ENCODE measurements at places on chromosomes 12 and 14. TPM values are rescaled to one million over a fixed set of nuclear protein-coding genes. Genes with fewer than 3 reads are reported as not detected.

DNA sequence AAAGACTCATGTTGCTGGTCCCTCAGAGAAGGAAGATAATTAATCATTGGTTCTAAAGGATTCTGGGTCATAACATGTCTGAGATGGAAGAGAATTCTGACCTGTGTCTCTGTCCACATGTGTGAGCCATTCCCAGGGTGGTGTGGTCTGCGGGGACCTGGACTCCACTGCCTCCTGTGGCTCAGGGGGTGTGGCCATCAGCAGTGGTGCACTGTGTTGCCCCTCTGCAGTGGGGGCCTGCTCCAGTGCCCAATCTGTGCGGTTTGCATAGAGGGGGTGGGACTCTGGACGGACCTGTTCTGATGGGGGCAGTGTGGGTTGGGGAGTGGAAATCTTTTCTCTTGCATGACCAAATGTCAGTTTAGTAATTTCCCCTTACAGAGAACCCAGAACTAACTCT is 13.5 kb downstream of the KRT85 start:
- DNase-seq: no peak
- H3K27ac ChIP-seq: no peak overlapping the region
- no peak overlapping the region for H3K4me3 ChIP-seq
- peaks cover 3% of the 10 kb centered on the region for H3K4me1 ChIP-seq
- H3K36me3 ChIP-seq: no peaks in the 10 kb centered on the region

GRCh38 chr14:95257521-95257920 is 62.2 kb downstream of the CLMN start:
- no peak overlapping the region for H3K4me3 ChIP-seq
- no peaks in the 10 kb centered on the region for H3K36me3 ChIP-seq
- DNase-seq: no peak
- peaks cover 17% of the 10 kb centered on the region for H3K4me1 ChIP-seq

GRCh38 chr12:46661110-46661845 is 164.5 kb downstream of the SLC38A4 start:
- DNase-seq: peak; percentile 10
- no peak overlapping the region for H3K4me3 ChIP-seq

- H3K36me3 ChIP-seq: no peaks in the 10 kb centered on the region
- H3K4me1 ChIP-seq: no peaks in the 10 kb centered on the region
- H3K27me3 ChIP-seq: no peaks in the 10 kb centered on the region
- DNase-seq: no peak
- H3K4me3 ChIP-seq: no peak overlapping the region
Measured at GRCh38 chr12:65372574-65372973, 94.1 kb downstream of the MSRB3 start.

GRCh38 chr14:50357753-50358395 is 38.8 kb downstream of the CDKL1 start:
- peaks cover 10% of the 10 kb centered on the region for H3K4me1 ChIP-seq
- H3K27ac ChIP-seq: no peak overlapping the region
- H3K36me3 ChIP-seq: peaks cover 5% of the 10 kb centered on the region
- H3K27me3 ChIP-seq: peaks cover 2% of the 10 kb centered on the region

DNA sequence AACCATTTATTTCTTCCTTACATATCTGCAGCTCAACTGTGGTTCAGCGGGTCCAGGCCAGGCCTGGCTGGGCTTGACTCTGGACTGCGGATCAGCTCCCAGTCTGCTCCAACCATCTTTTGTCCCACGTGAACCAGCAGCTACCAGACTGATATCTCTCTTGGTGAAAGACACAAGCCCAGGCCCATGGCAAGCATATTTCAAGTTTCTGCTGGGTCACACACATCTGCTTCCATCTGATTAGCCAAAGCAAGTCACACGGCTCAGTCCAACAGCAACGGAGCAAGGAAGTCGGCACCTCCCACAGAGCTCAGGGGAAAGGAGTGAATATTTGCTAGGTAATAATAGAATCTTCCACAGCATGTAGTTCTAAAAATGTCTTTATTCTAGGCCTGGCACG is 24.7 kb upstream of the MARK3 start:
- peaks cover 6% of the 10 kb centered on the region for H3K36me3 ChIP-seq
- no peak overlapping the region for H3K27ac ChIP-seq
- peaks cover under 1% of the 10 kb centered on the region for H3K27me3 ChIP-seq
- no peak overlapping the region for H3K4me3 ChIP-seq

DNA sequence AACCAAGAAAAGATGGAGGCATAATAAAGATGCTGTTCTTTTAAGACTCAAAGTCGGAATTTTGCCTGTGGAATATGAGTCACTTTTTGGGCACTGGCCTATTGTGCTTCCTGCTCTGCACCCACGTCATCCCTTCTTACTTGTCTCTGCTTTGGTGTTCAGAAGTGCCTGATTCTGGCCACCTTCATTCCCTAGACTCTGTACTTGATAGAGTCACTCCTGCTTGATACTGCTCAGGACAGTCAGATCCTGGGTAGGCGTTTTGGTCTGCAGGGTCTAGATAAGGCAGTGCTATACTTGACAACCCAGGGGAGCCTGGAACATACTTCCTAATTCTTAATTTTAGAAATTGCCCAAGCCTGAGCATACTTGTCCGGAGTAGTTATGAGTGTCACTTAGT is 1.9 kb downstream of the LRRK2 start:
- no peak overlapping the region for H3K4me3 ChIP-seq
- H3K27me3 ChIP-seq: peaks cover 5% of the 10 kb centered on the region
- DNase-seq: no peak
- no peaks in the 10 kb centered on the region for H3K36me3 ChIP-seq

DNA sequence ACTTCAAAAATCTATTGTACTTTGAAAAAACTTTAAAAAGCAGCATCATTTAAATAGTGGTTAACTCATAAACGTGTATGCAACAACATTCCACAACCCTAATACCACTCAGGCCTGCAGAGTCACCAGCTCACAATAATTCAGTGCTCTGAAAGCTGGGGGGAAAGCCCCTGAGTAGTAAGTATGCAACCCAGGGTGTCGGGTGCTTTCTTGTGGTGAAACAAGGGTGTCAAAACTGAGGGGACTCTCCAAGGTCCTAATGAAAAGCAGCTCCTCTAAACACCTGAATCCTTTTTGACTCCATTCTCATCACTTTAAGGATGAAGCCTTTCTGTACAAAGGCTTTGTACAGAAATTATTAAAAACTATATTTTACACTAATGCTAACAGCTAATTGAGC is 33.7 kb downstream of the FGFR1OP2 start:
- peaks cover 5% of the 10 kb centered on the region for H3K4me1 ChIP-seq
- no peaks in the 10 kb centered on the region for H3K27me3 ChIP-seq
- H3K4me3 ChIP-seq: no peak overlapping the region
- no peak overlapping the region for H3K27ac ChIP-seq
- no peak for DNase-seq
- H3K36me3 ChIP-seq: peaks cover 12% of the 10 kb centered on the region

GRCh38 chr12:130164936-130165335 is 2.7 kb downstream of the FZD10 start:
- H3K36me3 ChIP-seq: peaks cover 6% of the 10 kb centered on the region
- DNase-seq: no peak
- no peak overlapping the region for H3K4me3 ChIP-seq
- no peaks in the 10 kb centered on the region for H3K4me1 ChIP-seq
- peaks cover 16% of the 10 kb centered on the region for H3K27me3 ChIP-seq
- H3K27ac ChIP-seq: no peak overlapping the region

GRCh38 chr14:95585953-95586620 is 51.2 kb downstream of the GLRX5 start:
- peaks cover 1% of the 10 kb centered on the region for H3K27me3 ChIP-seq
- peaks cover 4% of the 10 kb centered on the region for H3K36me3 ChIP-seq
- no peak for DNase-seq
- H3K27ac ChIP-seq: no peak overlapping the region
- H3K4me1 ChIP-seq: no peaks in the 10 kb centered on the region
- no peak overlapping the region for H3K4me3 ChIP-seq

DNA sequence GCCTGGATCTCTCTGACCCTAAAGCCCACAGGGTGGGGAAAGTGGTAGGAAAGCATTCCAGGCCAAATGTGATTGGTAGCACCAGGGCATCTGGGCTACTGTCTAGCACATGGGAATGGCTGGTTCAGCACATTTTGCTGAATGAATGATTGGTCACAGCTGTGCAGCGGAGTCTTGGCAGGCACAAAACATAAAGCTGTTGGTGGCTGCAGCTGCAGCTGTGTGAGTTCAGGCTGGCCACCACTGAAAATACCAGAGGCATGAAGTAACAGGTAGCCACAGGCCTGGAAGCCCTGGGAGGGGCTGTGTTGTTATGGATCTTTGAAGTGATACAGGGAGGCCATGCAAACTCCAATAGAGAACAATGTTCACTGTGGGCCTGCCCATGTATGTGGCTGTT is 72.7 kb downstream of the MYRFL start:
- no peak for DNase-seq
- H3K36me3 ChIP-seq: no peaks in the 10 kb centered on the region
- H3K27ac ChIP-seq: no peak overlapping the region
- no peak overlapping the region for H3K4me3 ChIP-seq
- peaks cover 3% of the 10 kb centered on the region for H3K27me3 ChIP-seq

DNA sequence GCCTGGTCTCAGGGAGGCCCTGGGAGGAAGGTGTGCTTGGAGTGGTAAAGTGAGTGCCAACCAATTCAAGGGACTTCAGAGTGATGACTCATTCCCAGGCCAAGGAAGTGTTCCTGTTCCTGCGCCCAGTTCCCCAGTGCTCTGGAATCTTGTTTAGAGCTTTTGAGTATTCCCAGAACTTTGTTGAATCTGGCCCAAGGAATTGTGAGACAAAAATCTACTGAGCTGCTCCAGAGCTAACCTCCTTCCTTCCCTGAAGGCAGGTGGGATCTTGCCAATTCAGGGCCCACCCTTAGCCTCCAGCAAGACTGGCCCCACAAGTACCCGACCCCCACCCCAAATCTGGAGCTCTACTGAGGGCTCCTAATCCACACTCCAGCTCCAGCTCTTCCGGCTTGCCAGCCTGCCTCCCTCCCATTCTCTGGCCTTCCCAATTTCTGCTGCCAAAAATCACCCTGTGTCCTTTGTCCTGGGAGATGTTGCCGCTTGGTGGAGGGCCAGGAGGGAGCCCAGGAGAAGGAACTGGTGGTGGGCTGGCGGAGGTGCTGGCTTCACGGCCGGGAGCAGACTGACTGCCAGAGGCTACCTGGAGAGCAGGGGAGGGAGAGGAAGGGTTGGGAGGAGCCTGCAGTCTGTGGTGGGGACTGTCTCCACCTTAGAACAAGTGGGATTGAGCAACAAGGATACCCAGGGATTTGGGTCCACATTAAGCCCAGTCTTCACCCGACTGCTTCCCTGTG is 2.0 kb upstream of the ATN1 start:
- peaks cover 28% of the 10 kb centered on the region for H3K27me3 ChIP-seq
- peak overlapping the region; percentile 99 for H3K4me3 ChIP-seq
- peaks cover 22% of the 10 kb centered on the region for H3K36me3 ChIP-seq
- peak; percentile 53 for DNase-seq
- peak overlapping the region; percentile 97 for H3K27ac ChIP-seq

DNA sequence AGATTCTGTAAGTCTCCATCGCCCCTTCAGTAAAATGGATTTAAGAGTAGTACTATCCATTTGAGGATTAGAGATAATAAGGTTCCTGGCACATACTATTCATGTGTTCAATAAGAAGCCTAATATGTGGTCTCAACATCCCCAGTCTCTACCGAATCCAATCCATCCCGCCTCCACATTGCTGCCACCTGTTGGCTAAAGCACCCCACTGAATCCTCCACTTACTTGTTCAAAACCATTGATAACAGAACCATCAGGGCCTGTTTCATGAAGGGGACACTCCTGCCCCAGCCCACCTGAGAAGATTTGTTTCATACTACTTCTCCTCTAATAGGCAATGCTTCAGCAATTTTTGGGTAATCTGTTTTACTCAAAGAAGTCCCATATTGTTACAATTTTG is 147.5 kb downstream of the SLC2A13 start:
- H3K27ac ChIP-seq: no peak overlapping the region
- DNase-seq: peak; percentile 9
- H3K4me1 ChIP-seq: peaks cover 8% of the 10 kb centered on the region

- no peaks in the 10 kb centered on the region for H3K27me3 ChIP-seq
- H3K27ac ChIP-seq: no peak overlapping the region
- no peaks in the 10 kb centered on the region for H3K4me1 ChIP-seq
- no peak for DNase-seq
Measured at GRCh38 chr14:55546212-55546874, 33.7 kb upstream of the KTN1 start.

DNA sequence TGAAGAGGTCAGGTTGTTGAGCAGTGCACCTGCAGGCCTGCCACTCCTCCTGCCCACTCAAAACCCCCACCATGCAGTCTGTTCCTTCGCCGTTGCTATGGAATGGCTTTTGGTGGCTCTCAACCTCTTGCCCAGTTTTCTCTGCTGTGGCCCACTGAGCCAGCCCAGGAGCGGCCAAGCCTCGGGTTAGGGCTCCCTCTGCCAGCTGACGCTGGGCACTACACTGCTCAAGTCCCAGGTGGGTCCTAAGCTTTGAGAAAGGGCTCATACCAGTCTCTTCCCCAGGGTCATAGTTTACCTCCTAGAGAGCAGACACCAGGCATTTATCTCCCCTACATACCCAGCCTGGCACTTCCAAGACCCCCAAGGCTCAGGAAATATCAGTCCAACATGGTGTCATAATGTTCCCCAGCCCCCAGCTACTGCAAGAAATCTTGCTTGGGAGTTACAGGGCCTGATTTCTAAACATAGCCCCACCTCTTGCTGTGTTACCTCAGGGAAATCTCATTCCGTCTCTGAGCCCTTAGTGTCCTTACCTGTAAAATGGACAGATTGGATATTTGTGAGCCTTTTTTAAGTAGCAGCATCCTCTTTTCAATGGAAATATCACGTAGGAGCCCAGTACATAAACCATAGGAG is 59.4 kb downstream of the TSPAN11 start:
- no peak overlapping the region for H3K4me3 ChIP-seq
- peak; percentile 79 for DNase-seq
- H3K4me1 ChIP-seq: peaks cover under 1% of the 10 kb centered on the region

DNA sequence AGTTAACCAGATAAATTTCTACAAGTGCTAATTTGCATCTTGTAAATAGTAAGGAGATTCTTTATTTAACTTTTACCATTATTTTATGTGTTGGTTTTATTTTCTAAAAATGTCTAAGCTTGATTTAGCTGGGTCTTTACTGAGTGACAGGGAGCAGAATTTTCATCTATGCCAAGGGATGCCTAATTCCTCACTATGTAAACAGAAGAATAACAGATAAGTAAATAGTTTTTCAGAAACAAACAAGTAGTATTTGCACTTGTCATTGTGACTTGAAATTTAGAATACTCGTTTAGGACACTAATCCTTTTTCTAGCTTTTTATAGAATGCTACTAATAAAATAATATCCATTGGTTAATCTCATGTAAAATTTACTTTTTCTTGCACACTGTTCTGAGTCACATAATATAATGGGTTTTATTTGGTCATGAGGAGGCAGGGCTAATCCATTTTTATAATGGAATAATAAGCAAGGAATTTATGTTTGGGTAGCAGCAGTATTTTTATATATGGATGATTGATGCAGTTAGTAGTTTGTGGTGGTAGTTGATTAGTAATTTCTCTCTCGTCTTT is 746.5 kb downstream of the SLC6A15 start:
- H3K27ac ChIP-seq: no peak overlapping the region
- no peaks in the 10 kb centered on the region for H3K4me1 ChIP-seq
- H3K36me3 ChIP-seq: no peaks in the 10 kb centered on the region
- no peak overlapping the region for H3K4me3 ChIP-seq

- no peak overlapping the region for H3K4me3 ChIP-seq
- peaks cover 4% of the 10 kb centered on the region for H3K4me1 ChIP-seq
- no peaks in the 10 kb centered on the region for H3K36me3 ChIP-seq
- no peaks in the 10 kb centered on the region for H3K27me3 ChIP-seq
- H3K27ac ChIP-seq: peak overlapping the region; percentile 62
- peak; percentile 55 for DNase-seq
Measured at GRCh38 chr14:54420478-54421142, 20.6 kb downstream of the CNIH1 start.

Gene CDKL1
- 19.0 TPM for total RNA-seq

Gene MYBPC1
- not detected for total RNA-seq

Gene PAPLN
- 1.1 TPM for total RNA-seq

Gene SLC6A12
- 0.26 TPM for total RNA-seq

Gene CAPZA3
- not detected for total RNA-seq

Gene SCN8A
- 5.0 TPM for total RNA-seq

Gene CLEC6A
- not detected for total RNA-seq

Gene RHOJ
- total RNA-seq: 266 TPM

Gene KLHL28
- total RNA-seq: 14.3 TPM
